ENCODE measurements at places on chromosomes 1 and 21.
A peak's percentile ranks its signal among the peaks of the same experiment; 100 is the strongest.

DNA sequence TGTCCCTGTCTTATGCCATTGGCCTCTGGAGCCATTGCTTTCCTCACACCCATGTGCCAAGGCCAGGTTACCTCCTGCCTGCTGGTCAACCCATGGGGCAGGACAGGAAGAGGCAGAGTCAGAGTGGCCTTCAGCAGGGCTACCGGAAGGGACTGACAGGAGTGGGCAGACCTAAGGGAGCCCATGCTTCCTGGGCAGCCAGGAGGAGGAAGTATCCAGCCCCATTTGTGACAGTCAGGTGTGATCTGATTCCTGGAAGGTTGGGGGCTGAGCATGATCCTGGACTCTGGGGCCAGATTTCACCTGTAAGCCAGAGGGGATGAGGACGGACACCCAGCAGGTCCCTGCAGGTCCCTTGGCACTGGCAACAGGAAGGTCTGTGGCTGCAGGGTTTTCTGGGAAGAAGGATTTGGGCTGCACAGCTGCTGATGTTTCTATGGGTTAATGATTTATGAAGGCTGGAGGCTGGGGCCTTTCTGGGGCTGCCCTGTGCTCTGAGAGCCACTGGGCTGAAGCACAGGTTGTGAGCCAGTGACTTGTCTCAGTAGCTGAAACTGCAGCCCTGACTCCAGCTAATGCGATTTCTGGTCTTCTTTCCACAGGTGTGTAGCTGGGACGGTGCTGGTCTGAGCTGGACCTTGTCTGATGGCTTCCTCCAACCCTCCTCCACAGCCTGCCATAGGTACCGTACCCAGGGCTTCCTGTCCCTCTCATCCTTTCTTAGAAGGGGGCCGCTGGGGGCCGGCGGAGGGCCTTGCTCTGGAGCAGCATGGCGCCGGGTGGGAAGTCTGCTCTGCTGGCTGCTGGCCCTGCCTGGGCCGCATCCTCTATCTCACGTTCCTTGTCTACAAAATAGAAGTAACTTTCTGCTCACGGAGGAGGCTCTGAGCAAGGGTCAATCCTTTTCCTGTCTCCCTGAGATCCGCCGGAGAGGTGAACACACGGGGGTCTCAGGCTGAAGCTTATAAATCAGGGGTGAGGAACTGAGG, 40.7 kb downstream of the ARHGEF10L start:
- no peak for DNase-seq

DNA sequence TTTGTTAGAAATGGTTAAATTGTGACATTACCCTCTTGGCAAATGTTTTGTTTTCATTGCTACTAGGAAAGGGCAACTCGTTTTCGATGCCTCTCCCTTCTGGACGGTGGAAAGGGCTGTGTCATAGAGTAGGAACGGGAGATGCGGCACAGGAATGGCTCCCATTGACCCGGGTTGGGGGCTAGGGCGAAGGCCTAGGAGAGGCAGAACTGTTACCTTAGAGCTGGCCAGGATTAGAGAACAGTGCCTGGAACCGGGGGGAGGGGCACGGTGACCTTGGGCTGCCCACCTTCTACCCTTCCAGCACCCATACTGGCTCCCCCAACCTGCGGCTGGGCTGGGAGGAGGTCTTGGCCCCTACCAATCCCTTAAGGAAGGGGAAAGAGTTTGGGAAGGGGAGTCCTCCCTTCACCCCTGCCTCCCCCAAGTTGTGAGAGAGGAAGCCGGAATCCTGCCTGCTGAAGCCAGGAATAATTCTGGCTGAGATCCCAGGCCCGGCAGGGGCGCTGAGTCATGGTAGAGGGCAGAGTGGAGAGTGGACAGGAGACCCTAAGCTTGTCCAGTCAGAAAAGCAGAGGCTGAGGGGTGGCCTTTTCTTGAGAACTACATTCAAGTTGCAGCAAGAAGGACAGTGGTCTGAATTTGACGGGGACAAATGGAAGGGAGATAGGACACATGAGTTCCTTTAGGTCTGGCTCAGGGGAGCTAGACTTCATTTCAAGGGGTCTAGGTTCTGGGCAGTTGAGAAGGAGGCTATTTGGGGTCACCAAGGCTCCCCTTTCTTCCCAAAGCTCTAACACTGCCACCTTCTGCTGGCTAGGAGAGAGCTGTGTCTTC, 8.2 kb downstream of the LMNA start:
- DNase-seq, result peak; percentile 36

DNA sequence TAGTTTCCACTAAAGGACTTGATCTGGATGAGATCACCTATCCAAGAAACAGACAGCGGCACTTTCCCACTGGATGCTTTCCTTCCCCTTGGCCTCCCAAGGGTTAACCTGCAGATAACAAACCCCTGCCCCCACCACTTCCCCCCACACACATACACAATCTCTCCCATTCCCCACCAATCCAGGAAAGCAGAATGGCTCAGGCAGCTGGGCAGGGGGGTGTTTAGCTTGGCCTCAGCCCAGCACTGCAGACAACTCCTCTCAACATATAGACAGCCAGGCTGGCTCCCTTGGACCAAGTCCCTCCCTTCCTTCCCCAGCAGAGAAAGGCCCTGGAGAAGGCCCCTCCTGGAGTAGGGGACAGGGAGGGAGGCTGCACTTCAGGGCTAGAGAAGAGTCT, 24.6 kb downstream of the PLEKHA6 start:
- DNase-seq, result no peak

DNA sequence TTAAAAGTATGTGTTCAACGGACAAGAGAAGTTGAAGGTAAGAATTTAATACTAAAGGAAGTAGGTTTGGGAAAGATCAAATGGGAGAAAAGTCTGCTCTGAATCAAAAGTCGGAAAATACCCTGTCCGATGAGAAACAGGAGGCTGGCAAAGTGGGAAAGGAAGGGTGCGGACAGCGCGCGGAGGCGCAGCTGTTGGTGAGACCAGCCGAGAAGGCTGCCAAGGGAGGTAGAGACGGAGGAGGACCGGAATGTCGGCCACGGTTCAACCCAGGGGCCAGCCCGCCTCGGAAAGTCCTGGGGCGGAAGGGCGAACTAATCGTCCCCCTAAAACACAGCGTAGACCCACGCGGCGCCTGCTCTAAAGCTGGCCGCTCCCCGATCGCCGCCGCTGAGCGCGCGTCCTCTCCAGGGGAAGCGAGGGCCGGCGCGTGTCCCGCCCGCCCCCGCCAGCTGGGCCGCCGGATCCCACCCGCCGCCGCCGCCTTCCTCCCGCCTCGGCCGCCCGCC, 639 bp upstream of the SPATA1 start:
- DNase-seq, result no peak

- DNase-seq, result no peak
These were observed 76.5 kb downstream of the VWA5B1 start for GRCh38 chr1:20367116-20367585.

DNA sequence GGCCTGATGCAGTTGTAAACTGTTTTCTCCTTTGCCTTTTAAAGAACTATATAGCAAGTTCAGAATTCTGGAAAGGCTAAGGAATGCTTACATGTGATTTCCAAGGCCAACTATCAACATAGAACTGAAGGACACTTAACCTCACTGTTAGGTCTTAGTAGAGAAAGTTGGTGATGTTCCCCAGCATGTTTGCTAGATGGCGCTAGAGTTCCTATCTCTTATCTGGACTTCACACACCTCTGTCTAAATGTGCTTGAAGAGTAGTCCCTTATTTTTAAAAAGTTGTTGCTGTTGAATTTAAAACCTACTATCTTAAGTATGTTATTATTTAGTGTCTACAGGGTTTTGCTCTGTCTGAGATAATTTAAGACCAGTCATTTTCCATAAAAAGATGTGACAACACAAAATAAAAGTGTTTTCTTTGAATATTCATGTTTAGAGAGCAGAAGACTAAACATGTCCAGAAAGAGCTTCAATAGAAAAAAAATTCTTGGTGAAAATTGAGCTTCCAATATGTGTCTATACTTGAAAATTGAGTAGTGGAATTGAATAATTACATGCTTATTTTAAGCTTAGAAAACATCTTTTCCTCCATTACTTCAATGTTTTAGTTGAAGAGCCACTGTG, 237.3 kb downstream of the S1PR1 start:
- no peak for DNase-seq

GRCh38 chr1:114715952-114716303, 643 bp downstream of the NRAS start:
- no peak for DNase-seq

DNA sequence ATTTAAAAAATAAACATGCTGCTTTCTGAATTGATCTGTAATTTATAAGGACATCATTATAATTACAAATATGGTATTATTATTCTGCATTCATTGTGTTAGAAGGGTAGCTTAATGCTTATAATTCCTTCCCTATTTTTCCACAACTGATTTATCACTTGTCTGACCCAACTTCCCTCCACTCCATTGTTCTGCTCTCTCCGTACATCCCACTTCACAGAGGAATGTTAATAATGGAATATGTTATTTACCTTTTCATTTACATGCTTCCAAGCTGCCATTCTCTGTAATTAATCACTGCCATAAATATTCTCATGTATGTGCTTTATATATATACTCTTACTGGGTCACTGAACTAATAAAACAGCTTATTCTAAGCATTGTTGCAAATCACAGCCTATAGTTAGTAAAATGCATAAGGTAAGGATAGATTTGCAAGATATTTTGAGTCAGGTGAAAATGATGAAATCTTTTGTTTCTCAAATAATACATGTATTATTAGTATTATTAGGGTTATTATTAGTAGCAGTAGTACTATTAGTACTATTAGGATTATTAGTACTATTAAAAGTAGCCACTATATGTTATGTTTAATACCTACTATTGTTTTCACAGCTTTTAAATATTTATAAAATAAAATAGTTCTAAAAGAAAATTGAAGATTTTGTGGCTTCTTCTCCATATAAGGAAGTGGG, 70.6 kb upstream of the NEK7 start:
- DNase-seq, result no peak

DNA sequence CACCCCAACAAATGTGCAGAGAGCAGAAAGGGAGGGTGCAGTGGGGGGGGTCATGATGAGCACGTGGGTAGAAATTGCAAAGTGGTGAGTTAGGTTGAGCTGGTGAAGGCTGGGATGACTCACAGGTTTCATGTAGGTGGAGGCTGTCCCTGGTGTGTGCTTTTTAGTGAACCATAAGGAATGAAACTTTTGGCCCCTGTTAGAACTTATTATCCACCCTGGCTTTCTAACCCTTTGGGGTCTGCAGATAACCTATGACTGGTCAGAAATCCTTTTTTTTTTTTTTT, 46.9 kb downstream of the DOP1B start:
- no peak for DNase-seq

DNA sequence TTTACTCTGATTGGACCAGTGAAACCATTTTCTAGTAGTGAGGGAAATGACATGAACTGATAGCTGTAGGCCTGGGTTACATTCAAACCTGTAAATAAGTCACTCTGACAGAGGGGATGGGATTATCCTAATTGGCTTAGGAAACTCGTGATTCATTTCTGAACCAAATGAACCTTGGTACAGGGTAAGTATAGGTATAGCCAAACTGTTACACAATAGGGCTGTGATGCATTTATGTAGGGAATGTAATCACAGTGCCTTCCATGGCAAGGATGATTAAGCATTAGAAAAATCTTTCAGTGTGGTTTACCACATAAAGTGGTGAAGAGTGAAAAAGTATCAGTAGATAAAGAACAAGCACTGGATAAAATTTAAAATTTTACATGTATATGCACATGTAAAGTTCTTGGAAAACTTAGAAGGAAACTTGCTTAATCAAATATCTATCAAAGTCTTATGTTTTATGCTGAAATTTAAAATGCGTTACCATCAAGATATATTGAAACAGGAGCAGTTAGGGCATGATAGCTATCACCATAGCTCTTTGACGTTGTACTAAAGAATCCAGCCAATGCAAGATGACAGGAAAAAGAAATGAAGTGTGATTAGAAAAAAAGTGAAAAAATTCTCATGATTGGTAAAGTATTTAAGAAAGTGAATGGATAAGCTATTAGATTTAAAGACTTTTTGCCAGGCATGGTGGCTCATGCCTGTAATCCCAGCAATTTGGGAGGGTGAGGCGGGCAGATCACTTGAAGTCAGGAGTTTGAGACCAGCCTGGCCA, 63.0 kb downstream of the RABGAP1L start:
- no peak for DNase-seq

DNA sequence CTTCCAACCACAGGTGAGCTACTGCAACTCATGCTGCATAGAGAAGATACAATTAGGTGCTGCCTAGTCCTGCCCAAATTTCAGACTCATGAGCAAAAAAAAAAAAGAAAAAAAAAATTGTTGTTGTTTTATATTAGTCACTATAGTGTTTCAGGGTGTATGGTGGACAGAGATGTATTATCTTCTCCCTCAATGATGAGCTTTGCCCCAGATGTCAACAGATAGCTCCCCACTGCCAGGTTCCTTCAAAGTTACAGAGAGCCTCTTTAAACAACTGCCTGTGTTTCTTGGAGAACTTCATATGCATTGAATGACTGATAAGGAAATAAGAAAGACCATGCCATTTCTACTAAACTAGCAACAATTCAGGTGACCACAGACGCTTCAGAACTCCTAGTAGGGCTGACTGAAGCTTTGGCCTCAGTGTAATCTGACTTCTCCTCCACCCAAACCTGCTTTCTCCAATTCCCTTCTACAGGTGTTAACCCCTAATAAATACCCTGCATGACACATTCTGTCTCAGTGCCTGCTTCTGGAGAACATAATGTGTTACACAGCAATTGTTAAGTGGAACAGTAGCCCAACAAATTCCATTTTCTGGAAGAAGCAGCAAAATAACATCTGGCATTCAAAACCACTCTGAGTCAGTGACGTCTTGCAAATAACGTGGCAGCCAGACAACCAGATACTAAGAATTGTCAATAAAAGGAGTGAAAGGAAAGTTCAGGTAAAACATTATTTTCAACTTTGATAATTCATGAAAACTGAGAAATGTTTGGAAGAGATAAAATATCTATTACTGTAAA, 147.7 kb downstream of the CDC42BPA start:
- no peak for DNase-seq

DNA sequence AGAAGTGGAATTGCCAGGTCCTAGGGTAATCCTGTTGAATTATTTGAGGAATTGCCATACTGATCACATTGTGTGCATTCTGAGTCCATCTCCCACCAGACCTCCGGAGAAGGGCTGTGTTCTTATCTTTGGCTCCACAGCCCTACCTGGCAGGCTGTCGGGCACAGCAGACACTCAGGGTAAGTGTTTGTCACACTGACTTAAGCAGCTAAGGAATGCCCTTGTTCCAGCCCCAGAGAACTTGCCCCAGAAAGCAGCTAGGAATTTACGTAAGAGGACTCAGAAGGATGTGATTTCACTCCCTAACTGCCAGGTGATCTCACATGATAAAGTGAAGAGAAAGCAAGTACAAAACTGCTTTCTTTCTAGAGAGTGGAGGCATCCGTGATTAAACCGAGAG, 21.0 kb downstream of the VASH2 start:
- DNase-seq, result no peak

DNA sequence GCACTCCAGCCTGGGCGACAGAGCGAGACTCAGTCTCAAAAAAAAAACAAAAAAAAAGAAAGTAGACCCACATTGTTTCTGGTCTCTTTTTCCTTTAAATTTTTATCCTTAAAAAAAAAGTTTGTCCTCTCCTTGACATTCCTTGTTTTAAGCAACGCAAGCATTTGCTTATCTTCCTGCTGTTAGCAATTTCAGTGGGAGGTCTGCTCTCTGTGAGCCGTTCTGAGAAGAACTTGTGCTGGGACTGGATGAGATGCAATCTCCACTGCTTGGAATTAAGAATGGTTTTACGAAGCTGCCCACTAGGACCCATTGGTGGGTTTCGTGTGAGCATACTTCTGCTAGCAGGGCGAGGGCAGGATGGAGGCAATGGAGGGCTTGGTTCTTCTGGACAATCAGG, 225.1 kb upstream of the TMEM51 start:
- no peak for DNase-seq

GRCh38 chr1:18415448-18416027, 65.2 kb upstream of the KLHDC7A start:
- no peak for DNase-seq

All from CD4-positive, alpha-beta T cell treated with Interleukin-10 for 1 hour (primary cell).